H1 (cell line): ENCODE measurements at places on chromosomes 12 and 14. TPM values are rescaled to one million over a fixed set of nuclear protein-coding genes. Genes with fewer than 3 reads are reported as not detected.

The GPRC5A gene
- polyA plus RNA-seq = 1.3 and 1.4 TPM in 2 replicates

The DERA gene
- polyA plus RNA-seq = 5.8 and 13.1 TPM in 2 replicates

DNA sequence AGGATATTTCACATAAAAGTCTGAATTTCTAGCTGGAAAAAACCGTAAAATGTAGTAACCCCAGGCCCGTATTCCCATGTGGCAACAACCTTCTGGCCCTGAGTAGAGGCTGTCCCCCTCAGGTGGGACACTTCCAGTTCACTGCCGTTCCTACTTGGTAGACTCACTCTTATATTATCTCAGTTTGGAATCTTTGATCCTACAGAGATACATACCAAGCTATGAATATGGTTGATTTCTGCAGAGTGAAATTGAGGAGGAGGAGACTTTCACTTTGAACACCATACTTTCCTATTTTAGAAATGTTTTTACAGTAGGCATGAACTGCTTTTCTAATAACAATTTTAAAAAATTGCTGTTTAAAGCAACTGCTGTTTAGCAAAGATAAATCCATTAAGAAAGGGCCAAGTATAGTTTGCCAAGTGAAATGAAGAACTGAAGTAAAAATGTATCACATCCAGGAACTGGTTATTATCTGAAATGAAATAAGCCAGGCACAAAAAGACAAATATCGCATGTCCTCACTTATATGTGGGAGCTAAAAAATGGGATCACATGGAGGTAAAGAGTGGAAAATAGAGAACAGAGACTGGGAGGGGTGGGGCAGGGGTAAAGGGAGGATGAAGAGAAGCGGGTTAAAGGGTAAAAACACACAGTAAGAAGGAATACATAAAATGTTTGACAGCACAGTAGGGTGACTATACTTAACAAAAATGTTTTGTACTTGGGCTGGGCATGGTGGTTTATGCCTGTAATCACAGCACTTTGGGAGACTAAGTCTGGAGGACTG is 92.8 kb upstream of the METAP2 start:
- DNase-seq = no peak

GRCh38 chr14:106875503-106875902 is 1349.1 kb downstream of the TMEM121 start:
- no peak for DNase-seq

DNA sequence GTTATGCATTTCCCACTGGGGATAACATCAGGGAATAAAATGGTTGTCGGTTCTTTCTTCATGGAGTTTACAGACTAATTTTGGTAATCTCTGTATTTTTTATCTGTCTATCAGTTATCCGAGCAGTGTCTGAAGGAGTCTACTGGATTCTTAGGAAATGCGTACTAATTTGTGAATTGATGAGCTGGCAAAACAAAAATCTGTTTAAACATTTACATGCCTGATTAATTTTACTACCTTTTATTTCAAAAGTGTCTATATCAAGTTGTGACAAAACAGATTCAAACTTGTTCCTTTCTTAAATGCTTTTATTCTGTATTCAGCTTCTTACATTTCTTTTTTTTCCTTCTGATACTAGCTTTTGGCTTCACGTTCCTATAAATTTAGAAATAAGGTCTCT is 4.4 kb downstream of the RIMKLB start:
- DNase-seq = no peak

- DNase-seq = peak; percentile 23
Measured at GRCh38 chr14:53180272-53181221, 27.4 kb upstream of the DDHD1 start.
